ENCODE measurements at places on chromosomes 1 and 21.

DNA sequence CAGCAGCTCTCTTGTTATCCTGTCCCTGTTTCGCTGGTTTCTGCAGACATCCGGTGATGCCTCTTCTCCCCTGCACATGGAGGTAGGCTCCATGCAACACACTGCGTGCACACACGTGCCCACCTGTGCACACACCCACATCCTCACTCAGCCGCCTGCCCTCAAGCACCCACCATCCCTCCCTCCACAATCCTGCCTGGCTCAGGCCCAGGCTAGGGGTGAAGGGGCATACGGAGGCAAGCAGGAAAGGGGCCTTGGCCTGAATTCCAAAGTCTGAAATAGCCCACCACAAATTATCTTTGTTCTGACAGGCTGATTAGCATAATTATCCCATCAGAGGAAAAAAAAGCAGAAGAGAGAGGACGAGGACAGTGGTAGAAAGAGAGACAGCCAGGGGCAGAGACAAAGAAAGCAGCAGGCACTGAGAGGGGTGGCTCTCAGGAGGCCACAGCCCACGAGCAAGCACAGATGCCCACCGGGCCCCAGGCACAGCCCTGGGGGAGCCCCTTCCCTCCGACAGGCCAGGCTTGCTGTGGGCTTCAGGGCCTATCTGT is 73.2 kb downstream of the GRIK3 start:
- no peak for DNase-seq

- DNase-seq, result no peak
These were observed 1.2 kb upstream of the CCDC28B start for GRCh38 chr1:32199043-32199716.

- DNase-seq, result no peak
These were observed 544.4 kb upstream of the CXADR start for GRCh38 chr21:16968436-16968835.

DNA sequence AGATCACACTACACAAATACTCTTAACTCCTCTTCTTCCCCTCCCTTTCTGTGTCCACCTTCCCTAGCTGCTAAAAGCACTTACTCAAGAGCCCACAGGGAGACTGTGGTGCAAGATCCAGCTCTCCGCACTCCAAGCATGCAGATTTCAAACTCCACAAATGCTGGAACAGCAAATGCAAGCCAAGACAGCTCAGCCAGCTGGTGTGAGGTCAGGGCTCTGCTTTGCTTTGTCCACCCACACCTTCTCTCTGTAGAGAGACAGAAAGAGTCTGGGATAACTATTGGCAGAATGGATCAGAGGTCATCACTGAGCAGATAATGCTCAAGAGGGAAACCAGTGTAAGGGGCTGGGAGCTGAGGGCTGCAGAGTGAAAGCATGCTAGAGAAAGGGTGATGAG is 45.2 kb upstream of the DPT start:
- no peak for DNase-seq

- DNase-seq, result no peak
These were observed 26.4 kb upstream of the UTS2 start for GRCh38 chr1:7879228-7879627.

DNA sequence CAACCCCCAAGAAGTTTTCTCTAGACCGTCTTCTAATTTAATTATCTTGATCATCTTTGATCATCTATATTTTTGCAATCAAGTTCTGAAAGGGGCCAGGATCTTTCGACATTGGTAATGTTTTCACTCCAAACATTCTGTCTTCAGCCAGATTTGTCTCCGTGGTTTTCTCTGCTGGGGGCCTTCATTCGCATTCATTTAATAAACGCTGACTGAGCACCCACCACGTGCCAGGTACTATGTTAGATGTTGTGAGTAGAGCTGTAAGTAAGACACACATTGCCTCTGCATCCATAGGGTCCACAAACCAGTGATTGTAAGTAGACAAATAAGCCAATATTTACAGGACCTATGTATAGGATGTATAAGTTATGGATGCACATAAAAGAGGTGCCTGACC is 134.5 kb upstream of the MROH9 start:
- DNase-seq, result no peak

GRCh38 chr1:23600283-23600682 is 41.0 kb upstream of the ID3 start:
- no peak for DNase-seq
